Activated T-cell treated with anti-CD3 and anti-CD28 coated beads, Interleukin-2, amount 50 U/mL, for 72 hours (primary cell): ENCODE measurements at places on chromosomes 1 and 21.

- H3K4me1 ChIP-seq: no peaks in the 10 kb centered on the region
- no peaks in the 10 kb centered on the region for H3K36me3 ChIP-seq
- no peak overlapping the region for H3K27ac ChIP-seq
- no peaks in the 10 kb centered on the region for H3K27me3 ChIP-seq
- no peak overlapping the region for H3K4me3 ChIP-seq
Observed at GRCh38 chr1:245677461-245678240, 522.9 kb downstream of the KIF26B start.

- no peak overlapping the region for H3K27ac ChIP-seq
- no peak overlapping the region for H3K4me3 ChIP-seq
- no peaks in the 10 kb centered on the region for H3K4me1 ChIP-seq
- peaks cover 19% of the 10 kb centered on the region for H3K27me3 ChIP-seq
- H3K36me3 ChIP-seq: peaks cover 2% of the 10 kb centered on the region
Observed at GRCh38 chr1:6918186-6918924, 133.1 kb downstream of the CAMTA1 start.

GRCh38 chr1:198761859-198762616 lies 123.2 kb downstream of the PTPRC start:
- H3K27ac ChIP-seq: peak overlapping the region; percentile 70
- no peak overlapping the region for H3K4me3 ChIP-seq
- H3K27me3 ChIP-seq: no peaks in the 10 kb centered on the region
- peaks cover 24% of the 10 kb centered on the region for H3K4me1 ChIP-seq
- peaks cover 1% of the 10 kb centered on the region for H3K36me3 ChIP-seq

GRCh38 chr21:42118901-42119300 lies 47.8 kb downstream of the UMODL1 start:
- H3K27ac ChIP-seq: no peak overlapping the region
- no peaks in the 10 kb centered on the region for H3K36me3 ChIP-seq
- H3K27me3 ChIP-seq: peaks cover 69% of the 10 kb centered on the region

- H3K4me3 ChIP-seq: no peak overlapping the region
- H3K27me3 ChIP-seq: peaks cover 17% of the 10 kb centered on the region
- peaks cover 15% of the 10 kb centered on the region for H3K4me1 ChIP-seq
Observed at GRCh38 chr1:84737590-84737989, 47.3 kb upstream of the SSX2IP start.

DNA sequence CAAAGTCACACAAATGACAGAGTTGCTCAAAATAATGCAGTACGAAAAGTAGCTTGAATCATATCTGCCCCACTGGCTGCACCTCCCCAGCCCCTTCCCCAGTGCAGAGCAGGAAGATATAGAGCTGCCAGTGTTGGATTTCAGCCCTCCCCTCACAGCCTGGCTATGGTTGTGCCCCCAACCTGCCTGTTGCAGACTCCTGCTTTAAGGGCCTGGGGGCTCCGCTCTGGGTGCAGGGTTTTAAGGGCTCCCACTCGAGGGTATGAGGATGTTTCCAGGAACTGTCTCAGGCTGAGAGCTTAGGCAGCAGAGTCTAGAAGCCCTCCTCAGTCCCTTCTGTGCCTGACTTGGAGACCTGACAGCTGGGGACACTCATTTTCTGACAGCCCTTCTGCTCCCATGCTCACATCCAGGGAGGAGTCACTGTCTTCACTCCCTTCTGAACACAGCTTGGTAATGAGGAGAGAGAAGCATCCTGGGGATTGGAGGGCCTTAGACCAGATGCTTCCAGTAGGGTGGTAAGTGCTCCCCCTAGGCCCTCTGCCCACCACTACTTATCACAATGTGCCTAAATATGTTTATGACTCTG lies 4.6 kb downstream of the S100A9 start:
- no peak overlapping the region for H3K27ac ChIP-seq
- H3K4me3 ChIP-seq: no peak overlapping the region
- peaks cover 12% of the 10 kb centered on the region for H3K4me1 ChIP-seq
- no peak for DNase-seq
- H3K27me3 ChIP-seq: peaks cover 5% of the 10 kb centered on the region

- no peaks in the 10 kb centered on the region for H3K27me3 ChIP-seq
- H3K4me1 ChIP-seq: peaks cover 9% of the 10 kb centered on the region
- H3K36me3 ChIP-seq: no peaks in the 10 kb centered on the region
- H3K27ac ChIP-seq: no peak overlapping the region
- H3K4me3 ChIP-seq: no peak overlapping the region
Observed at GRCh38 chr1:19785660-19786059, 14.1 kb downstream of the TMCO4 start.
